SHP77 treated with DMSO at 0.1 percent for 48 hours (cell line): ENCODE measurements at places on chromosomes 6 and 20.

GRCh38 chr6:129754750-129755149 lies 44.8 kb upstream of the ARHGAP18 start:
- no peak for DNase-seq

GRCh38 chr6:160260803-160261450 lies 2.3 kb upstream of the SLC22A2 start:
- DNase-seq = no peak

- peak; percentile 71 for DNase-seq
Measured at GRCh38 chr6:35810971-35811698, 6.0 kb downstream of the LHFPL5 start.

- peak; percentile 7 for DNase-seq
Measured at GRCh38 chr20:25389858-25390537, 637 bp downstream of the ABHD12 start.

DNA sequence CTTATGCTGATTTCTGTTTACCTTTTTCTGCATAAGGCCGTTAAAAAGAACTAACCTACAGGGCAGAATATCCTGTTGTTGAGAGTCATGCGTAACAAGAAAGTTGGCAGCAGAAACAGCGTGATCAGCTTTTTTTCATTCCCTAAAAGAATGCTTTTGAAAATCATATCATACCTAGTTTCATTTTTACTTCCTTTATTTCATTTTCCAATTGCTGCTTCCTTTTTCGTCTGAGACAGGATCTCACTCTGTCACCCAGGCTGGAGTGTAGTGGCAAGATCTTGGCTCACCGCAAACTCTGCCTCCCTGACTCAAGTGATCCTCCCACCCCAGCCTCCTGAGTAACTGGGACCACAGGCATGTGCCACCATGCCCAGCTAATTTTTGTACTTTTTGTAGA lies 4.1 kb downstream of the CALHM6 start:
- DNase-seq = no peak

GRCh38 chr6:161557333-161558107 lies 283.7 kb upstream of the AGPAT4 start:
- no peak for DNase-seq

DNA sequence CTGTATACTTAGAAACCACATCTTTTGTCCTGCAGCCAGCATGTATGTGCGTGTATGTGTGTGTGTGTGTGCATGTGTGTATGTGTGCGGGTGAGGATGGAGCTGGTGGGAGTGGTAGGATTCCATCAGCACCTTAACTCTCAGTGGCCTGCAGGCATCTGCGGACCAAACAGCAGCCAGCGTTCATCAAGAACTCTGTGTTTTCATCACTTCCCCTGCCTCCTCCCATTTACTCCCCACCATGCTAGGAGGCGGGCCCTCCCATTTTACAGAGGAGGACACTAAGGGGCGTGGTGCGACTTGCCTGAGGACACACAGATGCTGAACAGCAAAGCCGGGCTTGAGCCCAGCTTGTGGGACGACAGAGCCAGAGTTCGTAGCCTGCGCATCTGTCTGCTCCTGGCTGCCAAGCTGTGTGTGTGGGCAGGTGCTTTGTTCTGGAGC lies 8.9 kb downstream of the VSTM2L start:
- no peak for DNase-seq

DNA sequence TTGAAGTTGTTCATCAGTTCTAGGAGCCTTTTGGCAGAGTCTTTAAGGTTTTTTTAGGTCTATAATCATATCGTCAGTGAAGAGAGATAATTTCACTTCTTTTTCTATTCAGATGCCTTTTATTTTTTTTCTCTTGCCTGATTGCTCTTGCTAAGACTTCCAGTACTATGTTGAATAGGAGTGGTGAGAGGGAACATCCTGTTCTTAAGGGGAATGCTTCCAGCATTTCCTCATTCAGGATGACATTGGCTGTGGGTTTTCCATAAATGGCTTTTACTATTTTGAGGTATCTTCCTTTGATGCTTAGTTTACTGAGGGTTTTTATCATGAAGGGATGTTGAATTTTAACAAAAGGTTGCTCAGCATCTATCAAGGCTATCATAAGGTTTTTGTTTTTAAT lies 109.5 kb downstream of the CLVS2 start:
- no peak for DNase-seq

- no peak for DNase-seq
Measured at GRCh38 chr6:150004101-150004782, 21.1 kb downstream of the RAET1L start.

GRCh38 chr6:34226731-34227586 lies 9.7 kb upstream of the HMGA1 start:
- no peak for DNase-seq

GRCh38 chr20:18191306-18191705 lies 53.6 kb downstream of the KAT14 start:
- DNase-seq = no peak

DNA sequence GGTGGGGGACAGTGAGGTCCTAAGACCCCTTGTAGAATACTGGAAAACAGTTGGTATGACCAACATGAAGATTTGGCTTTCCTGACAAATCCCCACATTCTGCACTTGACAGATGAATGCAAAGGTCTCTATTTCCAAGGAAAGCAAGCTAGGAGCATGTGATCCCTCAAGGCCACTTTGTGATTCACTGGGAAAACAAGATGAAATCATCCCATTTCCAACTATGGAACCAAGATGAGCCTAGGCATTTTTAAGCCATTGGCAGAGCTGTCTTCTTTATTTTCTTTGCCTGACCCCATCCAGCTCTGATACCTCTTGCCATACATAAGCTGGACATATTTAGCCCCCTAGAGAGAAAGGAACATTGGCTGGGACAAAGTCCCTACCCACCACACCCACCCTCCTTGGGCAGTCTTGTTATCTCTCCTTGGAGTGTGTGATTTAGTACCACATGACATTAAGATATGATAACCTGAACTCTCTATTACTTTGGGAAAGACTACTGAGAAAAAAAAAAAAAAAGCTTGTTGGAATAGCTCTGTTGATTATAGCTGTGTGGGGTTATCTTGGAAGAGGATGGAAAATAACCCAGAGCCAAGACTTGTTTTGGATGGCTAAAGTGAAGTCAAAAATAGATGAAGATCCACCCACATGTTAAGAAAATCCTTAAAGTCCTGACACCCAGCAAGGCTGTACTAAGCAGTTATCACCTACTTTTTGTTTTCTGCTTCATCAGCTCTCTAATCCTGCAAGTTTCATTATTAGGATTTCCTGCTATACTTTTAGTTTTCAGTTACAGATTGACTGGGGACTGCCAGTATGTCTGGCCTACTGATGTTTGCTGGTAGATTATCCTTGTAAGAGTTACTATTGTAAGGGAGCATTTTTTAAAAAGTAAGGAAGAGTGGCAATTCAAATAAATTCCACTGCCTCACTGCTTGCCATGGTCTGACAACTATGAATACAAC lies 90.1 kb upstream of the PREP start:
- DNase-seq = no peak

GRCh38 chr6:87407561-87407900 lies 241 bp upstream of the CFAP206 start:
- DNase-seq = peak; percentile 40

GRCh38 chr20:52379723-52380336 lies 188.3 kb upstream of the ZFP64 start:
- no peak for DNase-seq

GRCh38 chr6:112203577-112204349 lies 50.6 kb downstream of the LAMA4 start:
- DNase-seq = no peak

GRCh38 chr6:137304020-137304780 lies 85.0 kb upstream of the IFNGR1 start:
- no peak for DNase-seq

DNA sequence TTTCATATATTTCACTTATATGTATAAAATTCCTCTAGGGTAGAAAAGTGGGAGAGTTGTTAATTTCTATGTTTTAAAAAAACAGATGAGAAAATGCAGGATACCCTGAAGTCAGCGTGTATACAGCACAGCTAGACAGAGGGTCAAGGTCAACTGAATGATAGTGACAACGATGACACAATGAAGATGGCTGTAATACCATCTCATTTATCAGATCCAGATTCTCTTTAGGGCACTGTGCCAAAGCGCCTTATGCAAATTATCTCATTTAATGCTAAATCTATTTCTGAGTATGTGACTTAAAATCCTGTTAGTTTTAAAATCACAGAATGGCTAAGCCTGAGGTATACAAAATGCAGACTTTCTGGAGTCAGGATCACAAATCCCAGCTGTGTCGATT lies 431.4 kb upstream of the RUNX2 start:
- no peak for DNase-seq

GRCh38 chr6:10424040-10424439 lies 9.2 kb upstream of the TFAP2A start:
- DNase-seq = no peak

- DNase-seq = no peak
Measured at GRCh38 chr6:39228992-39229767, at the start of gene KCNK5. KCNK5 (minus strand) TSS chr6:39229475; CDS start chr6:39229111, 364 bp downstream.

- no peak for DNase-seq
Measured at GRCh38 chr6:36729161-36729524, 31.5 kb downstream of the RAB44 start.

- no peak for DNase-seq
Measured at GRCh38 chr20:1075616-1076015, 42.8 kb upstream of the PSMF1 start.

GRCh38 chr6:168326294-168327261 lies 7.0 kb upstream of the DACT2 start:
- no peak for DNase-seq

DNA sequence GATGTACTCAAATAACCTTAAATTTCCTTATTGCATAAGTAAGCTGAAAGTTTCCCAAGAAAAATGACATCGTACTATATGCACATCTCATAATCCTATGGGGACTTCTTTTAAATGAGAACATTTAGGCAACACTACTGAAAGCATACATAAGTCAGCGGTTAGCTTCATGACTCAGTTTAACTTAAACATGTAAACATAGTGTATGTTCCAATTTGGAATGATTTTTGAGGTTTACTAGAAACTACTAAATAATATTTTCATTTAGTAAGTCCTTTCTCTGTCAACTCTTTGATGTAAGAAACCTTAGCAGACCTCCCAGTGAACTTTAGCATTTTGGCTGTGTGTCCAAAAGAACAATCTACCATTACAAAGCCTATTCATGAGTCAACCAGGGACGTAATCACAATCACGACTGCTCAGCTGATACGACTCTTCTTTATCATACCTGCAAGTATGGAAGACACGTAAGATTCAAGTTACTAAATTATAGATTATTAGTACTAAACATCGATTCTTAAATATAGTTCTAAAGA lies 19.3 kb downstream of the HIVEP2 start:
- DNase-seq = no peak

- DNase-seq = no peak
Measured at GRCh38 chr6:105005451-105005850, 48.5 kb downstream of the LIN28B start.

DNA sequence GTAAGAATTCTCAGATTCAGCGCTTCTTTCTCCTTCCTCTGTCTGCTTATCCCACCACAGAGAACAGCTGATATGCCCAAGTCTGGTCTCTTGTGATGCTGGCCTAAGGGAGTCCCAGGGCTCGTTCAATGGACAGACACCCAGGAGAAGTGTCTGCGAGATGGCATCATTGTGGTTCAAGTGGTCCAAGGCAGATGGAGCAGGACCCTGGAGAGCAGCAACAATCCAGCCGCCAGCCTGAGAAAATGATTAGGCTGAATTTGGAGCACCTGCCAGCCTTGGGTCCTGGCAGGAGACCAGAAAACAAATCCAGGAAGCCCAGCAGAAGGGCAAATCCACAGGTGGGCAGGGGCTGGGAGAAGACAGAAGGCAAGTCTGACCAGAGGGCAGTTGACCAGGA lies 145.8 kb downstream of the PTPRT start:
- DNase-seq = no peak

GRCh38 chr6:169864148-169865020 lies 113.0 kb downstream of the ERMARD start:
- peak; percentile 83 for DNase-seq

- DNase-seq = no peak
Measured at GRCh38 chr20:20755674-20756319, 43.4 kb upstream of the RALGAPA2 start.

DNA sequence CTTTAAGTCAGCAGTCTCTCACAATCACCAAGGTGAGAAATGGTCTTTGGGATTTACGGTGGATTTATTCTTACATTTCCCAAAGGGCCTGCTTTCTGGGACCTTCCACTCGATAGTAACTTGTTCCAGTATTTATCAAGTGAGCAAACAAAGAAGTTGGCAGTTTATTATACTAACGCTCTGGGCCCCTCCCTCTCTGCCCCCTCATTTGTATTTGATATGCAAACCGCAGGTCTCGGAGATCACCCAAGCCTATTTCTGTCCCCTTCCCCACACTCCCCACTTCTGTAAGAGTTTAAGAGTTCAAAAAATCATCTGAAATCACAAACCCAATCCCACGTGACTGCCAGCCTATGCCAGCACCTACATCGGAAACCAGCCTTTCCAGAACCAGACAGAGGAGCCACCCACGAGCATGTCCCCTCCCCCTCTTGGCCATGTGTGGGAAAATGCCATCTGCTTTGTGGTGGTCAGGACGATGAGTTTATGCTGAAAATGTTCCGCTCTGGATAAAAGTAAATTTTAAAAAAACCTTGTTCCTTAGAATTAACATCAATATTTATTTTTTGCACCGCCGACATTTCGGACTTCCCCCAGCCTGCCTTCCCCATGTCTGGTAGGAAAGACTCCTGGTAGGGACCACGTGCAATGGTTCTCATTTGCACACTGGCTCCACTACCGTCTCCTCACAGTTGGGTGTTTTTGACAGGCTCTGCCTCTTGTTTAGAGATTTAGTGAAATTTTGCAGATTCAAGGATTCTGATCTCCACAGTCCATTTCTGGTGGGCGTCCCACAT lies 281.0 kb downstream of the TFAP2C start:
- DNase-seq = no peak

DNA sequence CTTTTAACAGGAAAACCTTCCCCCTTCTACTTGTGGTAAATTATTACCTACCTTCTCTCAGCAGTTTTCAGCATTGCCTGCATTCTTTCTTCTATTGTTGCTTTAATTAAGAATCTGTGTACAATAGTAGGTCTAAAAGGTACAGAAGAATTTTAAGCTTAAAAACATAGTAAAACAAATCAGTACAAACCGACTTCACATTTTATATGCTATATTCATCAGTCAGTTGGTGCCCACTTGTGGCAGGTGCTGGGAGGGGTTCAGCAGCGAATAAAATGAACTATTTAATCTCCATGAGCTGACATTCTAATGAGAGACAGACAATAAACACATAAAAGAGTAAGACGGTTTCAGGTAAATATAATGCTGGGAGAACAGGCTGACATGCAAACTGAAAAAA lies 73.4 kb upstream of the FBXO30 start:
- DNase-seq = no peak

- no peak for DNase-seq
Measured at GRCh38 chr6:48177786-48178185, 66.8 kb upstream of the PTCHD4 start.

DNA sequence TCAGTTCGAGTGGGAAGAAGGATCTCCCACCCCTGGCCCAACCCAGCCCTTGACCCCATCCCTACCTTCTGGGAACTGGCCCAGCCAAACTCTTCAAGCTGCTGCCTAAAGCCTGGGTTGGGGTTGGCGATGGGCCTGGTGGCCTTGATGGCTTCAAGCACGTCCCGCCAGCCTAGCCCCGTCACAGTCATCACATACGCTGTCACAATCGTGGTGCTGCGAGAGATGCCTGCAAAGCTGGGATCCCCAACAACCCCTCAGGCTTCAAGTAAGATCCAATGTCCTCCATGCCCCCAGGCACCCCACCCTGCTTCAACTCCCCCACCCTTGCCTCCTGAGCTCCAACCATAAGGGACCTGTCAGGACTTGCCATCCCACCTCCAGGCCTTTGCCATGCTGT lies 7.8 kb downstream of the DUSP15 start:
- DNase-seq = no peak
